ENCODE measurements at places on chromosomes 2 and 18. TPM values are rescaled to one million over a fixed set of nuclear protein-coding genes. Genes with fewer than 3 reads are reported as not detected.

Gene SLC14A1
- 1.5 TPM for total RNA-seq

DNA sequence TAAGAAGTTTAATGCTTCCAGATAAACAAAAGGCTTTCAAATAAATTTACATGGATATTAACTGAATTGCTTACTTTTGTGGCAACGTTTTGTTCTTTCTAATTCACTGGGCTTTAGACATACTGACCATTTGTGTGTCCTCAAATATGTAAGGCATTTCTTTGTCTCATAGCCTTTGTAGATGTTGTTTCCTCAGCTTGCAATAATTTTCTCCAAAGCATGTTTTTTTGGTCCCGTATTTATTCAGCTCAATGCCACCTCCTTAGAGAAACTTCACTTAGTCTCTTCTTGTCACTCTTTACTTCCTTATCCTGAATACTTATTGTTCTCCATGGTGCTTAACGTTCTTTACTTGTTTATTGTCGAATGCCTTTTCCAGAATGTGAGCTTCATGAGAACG lies 98.5 kb downstream of the NUP35 start:
- H3K27me3 ChIP-seq: no peaks in the 10 kb centered on the region
- H3K4me1 ChIP-seq: no peaks in the 10 kb centered on the region
- H3K4me3 ChIP-seq: no peak overlapping the region

DNA sequence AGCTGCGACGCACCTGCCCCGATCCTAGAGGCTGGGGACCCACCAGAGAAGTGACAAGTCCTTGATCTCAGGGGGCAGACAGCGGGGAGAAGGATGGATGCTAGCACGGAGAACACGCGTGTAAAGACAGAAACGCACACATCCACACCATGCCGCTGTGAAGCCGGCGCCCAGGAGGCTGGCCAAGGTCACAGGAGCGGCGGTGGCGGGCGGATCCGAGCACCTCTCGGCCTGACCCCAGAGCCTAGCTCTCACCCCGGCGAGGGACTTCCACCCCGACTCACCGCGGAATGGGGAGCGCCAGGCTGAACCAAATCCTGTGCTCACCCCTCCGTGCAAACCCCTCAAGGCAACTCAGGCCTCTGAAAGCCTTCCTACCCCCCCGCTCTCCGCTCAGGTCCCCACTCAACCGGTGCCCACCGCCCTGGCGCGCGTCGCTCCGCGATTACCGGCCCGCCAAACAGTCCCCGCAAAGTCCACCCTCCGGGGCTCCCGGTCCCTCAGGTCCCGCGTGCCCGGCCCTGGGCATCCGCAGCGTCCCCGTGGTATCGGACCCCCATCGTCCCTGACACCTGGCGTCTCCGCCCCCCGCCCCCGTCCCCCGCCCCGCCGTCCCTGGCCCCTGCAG lies 460 bp upstream of the LRRFIP1 start:
- no peaks in the 10 kb centered on the region for H3K36me3 ChIP-seq
- H3K27ac ChIP-seq: no peak overlapping the region
- no peak for DNase-seq

Gene TNFAIP6
- total RNA-seq: not detected

Gene BOLL
- total RNA-seq: not detected

Gene HOXD13
- not detected for total RNA-seq

- peak; percentile 7 for DNase-seq
- H3K27ac ChIP-seq: peak overlapping the region; percentile 94
- peak overlapping the region; percentile 58 for H3K4me3 ChIP-seq
- H3K27me3 ChIP-seq: no peaks in the 10 kb centered on the region
- peaks cover 42% of the 10 kb centered on the region for H3K4me1 ChIP-seq
Observed at GRCh38 chr18:38941711-38942561, 1376.3 kb upstream of the CELF4 start.

DNA sequence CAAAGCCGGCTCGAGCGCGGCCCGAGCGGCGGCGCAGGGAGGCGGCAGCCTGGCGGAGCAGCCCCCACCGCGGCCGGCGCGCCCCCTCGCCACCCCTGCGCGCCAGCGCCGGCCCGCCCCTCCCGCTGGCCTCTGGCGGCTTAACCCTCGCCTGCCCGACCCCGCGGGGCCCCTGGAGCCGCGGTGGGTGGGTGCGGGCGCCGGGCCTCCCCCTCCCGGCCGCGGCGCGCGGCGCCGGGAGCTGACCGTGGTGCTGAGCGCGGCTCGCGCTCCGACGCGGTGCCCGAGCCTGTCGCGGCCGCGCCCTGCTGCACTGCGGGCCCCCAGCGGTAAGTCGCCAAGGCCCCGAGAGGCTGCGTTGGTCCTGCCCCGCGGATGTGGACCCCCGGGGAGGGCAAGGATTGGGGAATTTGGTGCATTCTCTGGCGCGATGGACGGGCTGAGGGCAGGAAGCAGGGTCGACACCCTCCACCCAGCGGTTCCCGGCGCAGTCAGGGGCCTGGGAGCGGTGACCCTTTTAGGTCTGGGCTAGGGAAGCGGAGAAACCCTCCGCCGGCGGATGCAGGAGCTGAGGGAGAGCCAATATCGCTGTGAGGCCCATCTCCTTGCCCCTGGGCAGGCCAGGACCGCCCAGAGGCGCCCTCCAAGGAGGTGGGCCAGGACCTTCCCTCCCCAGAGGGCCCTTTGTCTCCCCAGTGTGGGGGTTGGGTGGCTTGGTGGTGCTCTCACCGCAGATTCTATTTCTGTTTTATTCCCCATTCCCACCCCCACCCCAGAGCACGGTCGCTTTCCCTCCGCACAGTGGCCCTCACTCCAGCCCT lies 923 bp downstream of the AMER3 start:
- no peaks in the 10 kb centered on the region for H3K36me3 ChIP-seq
- DNase-seq: peak; percentile 49

Gene FAM110C
- total RNA-seq: 0.96 TPM

Gene MSTN
- total RNA-seq: not detected

Gene CIB4
- not detected for total RNA-seq

DNA sequence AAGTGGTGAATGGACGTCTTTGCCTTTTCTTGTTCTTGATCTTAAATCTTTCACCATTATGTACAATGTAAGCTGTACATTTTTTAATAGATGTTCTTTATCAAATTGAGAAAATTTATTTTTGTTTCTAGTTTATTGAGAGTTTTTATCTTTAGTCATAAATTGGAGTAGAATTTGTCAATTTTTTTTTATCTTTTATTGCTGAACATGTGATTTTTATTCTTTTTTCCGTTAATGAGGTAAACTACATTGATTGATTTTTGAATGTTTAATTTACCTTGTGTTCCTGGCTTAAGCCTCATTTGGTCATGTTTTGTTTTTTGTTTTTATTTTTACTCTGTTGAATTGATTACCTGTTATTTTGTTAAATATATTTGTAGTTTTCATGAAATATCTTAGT lies 19.7 kb downstream of the KIAA1328 start:
- peaks cover 35% of the 10 kb centered on the region for H3K36me3 ChIP-seq
- no peak for DNase-seq
- peaks cover 6% of the 10 kb centered on the region for H3K4me1 ChIP-seq
- H3K27me3 ChIP-seq: no peaks in the 10 kb centered on the region

- peak overlapping the region; percentile 88 for H3K4me3 ChIP-seq
- H3K27me3 ChIP-seq: no peaks in the 10 kb centered on the region
- H3K27ac ChIP-seq: peak overlapping the region; percentile 95
- no peak for DNase-seq
- peaks cover 66% of the 10 kb centered on the region for H3K4me1 ChIP-seq
- H3K36me3 ChIP-seq: peaks cover 63% of the 10 kb centered on the region
Observed at GRCh38 chr2:226839161-226839560, 3.3 kb downstream of the RHBDD1 start.

GRCh38 chr2:84674099-84674498 lies 157.8 kb downstream of the DNAH6 start:
- H3K36me3 ChIP-seq: no peaks in the 10 kb centered on the region
- H3K4me1 ChIP-seq: peaks cover 20% of the 10 kb centered on the region

DNA sequence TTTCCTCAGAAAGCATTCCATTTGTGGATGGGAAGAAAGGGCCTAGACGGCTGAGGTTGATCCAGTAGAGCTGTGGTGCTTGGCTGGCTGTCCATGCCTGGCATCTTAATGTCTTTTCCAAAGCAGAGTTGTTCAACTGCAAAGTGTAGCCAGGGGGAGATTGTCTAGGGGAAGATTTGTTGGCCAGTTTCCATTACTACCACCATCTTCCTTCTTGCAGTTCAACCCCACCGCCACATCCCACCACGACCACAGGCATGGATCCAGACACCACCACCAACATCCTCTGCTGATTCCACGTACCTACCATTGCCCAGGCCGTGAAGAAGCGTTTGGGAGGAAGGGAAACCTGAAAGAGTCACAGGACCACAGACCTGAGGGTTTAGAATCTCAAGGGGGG lies 50.7 kb upstream of the HAAO start:
- no peaks in the 10 kb centered on the region for H3K4me1 ChIP-seq
- H3K4me3 ChIP-seq: no peak overlapping the region
- H3K36me3 ChIP-seq: no peaks in the 10 kb centered on the region
- H3K27me3 ChIP-seq: no peaks in the 10 kb centered on the region
- DNase-seq: no peak

GRCh38 chr2:222034058-222034457 lies 264.7 kb downstream of the PAX3 start:
- H3K27ac ChIP-seq: no peak overlapping the region
- H3K36me3 ChIP-seq: no peaks in the 10 kb centered on the region
- H3K4me1 ChIP-seq: no peaks in the 10 kb centered on the region
- H3K4me3 ChIP-seq: no peak overlapping the region
- DNase-seq: no peak
- H3K27me3 ChIP-seq: no peaks in the 10 kb centered on the region

DNA sequence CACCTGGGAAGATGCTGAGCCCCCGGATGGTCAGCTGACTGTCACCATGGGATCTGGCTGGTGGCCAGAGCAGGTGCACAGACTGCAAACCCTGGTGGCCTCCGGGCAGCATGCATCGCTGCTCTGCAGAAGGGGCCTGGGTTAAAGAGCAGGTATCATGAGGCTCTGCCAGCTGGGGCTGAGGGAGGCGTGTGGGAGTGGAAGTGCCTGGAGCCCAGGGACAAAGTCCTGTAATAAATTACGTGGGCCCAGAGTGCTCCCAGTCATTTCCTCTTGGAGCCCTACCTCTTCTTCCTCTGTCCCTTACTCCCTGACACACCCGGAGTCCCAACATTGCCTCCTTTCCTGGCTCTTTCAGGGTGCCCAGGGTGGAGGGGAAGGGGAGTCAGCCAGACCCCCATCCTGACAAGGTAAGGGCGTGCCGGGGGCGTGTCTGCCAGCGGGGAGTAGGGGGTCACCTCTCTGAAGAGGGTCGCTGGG lies at the start of gene MYO7B:
MYO7B (plus strand) TSS at position 262 of the 480 bp plus-strand sequence. CDS start 24,040 bp downstream, outside the sequence.
- no peaks in the 10 kb centered on the region for H3K27me3 ChIP-seq
- H3K36me3 ChIP-seq: no peaks in the 10 kb centered on the region
- H3K4me3 ChIP-seq: no peak within 1 kb of the TSS
- DNase-seq: no peak
- no peak within 1 kb of the TSS for H3K27ac ChIP-seq
- no peaks in the 10 kb centered on the region for H3K4me1 ChIP-seq

GRCh38 chr2:196967116-196967515 lies 40.6 kb upstream of the PGAP1 start:
- DNase-seq: no peak
- H3K27me3 ChIP-seq: no peaks in the 10 kb centered on the region
- peaks cover 3% of the 10 kb centered on the region for H3K36me3 ChIP-seq
- H3K4me1 ChIP-seq: peaks cover 23% of the 10 kb centered on the region

GRCh38 chr2:1969701-1970015 lies 225.3 kb upstream of the PXDN start:
- no peaks in the 10 kb centered on the region for H3K4me1 ChIP-seq
- no peaks in the 10 kb centered on the region for H3K27me3 ChIP-seq
- H3K4me3 ChIP-seq: no peak overlapping the region
- no peak for DNase-seq
- no peak overlapping the region for H3K27ac ChIP-seq
- no peaks in the 10 kb centered on the region for H3K36me3 ChIP-seq

GRCh38 chr18:35478520-35479435 lies 19.0 kb downstream of the INO80C start:
- H3K36me3 ChIP-seq: peaks cover 23% of the 10 kb centered on the region
- H3K4me1 ChIP-seq: peaks cover 40% of the 10 kb centered on the region
- DNase-seq: peak; percentile 65

Gene UGT1A3
- not detected for total RNA-seq

DNA sequence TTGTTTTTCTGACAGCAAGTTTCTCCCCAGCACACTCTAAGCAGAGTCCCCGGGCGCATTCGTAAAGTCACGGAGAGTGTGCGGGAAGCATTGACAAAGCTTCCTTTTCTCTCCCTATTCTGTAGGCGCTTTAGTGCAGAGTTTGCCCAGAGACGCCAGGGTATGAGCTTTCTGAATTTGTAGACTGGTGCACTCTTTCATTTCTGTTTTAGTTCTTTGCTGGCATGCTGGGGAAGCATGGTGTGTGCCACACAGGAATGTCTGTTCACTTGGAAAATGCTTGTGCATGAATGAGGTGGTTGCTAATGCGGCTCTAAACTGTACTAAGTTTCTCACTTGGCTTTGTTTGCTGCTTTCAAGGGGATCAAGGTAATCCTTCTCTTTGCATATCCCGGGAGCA lies 102.6 kb downstream of the RTN4 start:
- no peak overlapping the region for H3K4me3 ChIP-seq
- no peaks in the 10 kb centered on the region for H3K36me3 ChIP-seq
- peaks cover 5% of the 10 kb centered on the region for H3K4me1 ChIP-seq
- no peaks in the 10 kb centered on the region for H3K27me3 ChIP-seq

DNA sequence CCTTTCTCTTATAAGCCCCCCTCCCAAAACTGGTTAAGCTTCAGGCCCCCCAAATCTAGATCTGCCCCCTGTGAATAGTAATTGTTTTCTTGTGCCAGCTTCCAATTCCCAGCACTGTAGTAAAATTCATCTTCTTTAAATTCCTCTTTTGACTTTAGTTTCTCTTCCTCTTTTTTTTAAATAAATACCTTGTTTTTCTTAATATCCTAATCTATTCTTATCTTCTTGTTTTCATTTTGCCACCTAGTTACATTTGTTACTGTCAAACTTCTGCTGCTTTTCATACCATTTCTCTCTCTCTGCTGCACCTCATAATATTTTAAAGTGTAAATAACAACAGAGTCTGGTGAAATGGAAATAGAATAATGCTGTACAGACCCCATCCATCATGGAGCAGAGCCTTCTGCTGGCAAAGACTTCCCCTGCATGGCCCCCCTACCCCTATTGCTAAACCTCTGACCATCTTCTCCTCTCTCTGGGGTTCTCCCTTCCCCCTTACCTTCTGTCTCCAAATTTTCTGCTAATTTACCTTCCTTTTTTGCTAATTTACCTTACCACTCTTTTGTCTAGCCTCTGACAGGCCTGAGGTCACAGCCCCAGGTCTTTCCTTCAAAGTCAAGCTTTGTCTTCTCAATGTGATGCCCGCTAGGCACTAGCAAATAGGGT lies 94.9 kb upstream of the PAPOLG start:
- DNase-seq: no peak
- H3K4me1 ChIP-seq: no peaks in the 10 kb centered on the region
- no peaks in the 10 kb centered on the region for H3K36me3 ChIP-seq
- peaks cover 8% of the 10 kb centered on the region for H3K27me3 ChIP-seq
- no peak overlapping the region for H3K27ac ChIP-seq

DNA sequence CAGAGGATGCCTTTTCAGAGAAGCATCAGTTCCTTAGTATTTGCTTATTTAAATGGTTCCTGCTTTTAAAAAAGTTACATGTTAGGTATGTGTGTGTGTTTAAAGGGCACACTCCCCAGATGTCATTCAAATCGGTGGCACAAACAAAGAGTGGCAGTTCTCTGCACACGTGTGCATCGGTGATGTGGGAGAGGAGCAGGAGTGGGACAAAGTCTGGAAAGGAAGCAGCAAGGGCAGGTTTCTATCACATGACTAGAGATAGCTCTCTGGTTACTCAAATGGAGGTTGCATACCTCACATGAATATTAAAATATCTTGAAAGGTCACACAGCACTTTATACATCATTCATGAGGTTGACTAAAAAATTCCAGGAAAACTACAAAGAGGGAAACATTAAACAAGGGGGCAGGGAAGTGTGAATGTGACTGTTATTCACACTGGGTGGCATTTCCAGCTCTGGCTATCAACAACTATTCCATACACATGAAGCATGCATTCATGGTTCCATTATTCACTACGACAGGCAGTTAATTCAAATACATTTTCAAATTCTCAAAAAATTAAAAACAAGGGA lies 64.7 kb downstream of the SEPTIN10 start:
- H3K27me3 ChIP-seq: no peaks in the 10 kb centered on the region
- no peak for DNase-seq
- no peaks in the 10 kb centered on the region for H3K4me1 ChIP-seq
- no peak overlapping the region for H3K27ac ChIP-seq
